Fibroblast of villous mesenchyme (primary cell): ENCODE measurements at places on chromosomes 12 and 14.
A peak's percentile ranks its signal among the peaks of the same experiment; 100 is the strongest.

DNA sequence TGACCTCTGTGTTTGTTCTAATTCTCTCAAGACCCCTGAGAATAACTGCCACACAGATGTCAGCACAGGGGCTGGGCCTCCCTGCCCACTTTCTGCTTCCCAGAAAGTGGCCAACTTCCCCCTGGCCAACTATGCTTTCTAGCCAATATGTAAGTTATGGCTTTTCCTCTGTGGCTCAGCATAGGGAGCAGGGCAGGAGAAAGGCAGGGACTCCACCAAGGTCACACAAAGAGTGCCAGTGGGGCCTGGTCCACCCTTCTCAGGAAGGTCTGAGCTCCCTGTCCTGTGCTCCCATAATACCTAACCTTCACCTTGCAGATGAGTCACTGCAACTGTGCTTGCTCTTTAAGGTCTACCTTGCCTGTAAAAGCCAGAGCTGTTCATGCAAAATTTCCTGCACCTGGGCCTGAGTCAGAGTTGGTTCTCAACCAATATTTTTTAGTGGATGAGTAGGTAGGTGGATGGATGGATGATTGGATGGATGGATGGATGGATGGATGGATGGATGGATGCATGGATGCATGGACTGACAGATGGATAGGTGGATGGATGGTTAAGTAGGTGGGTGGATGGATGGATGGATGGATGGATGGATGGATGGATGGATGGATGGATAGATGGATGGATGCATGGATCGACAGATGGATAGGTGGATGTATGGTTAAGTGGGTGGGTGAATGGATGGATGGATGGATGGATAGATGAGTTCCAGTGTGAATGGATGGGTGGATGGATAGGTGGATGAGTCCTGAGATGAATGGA lies 64.2 kb downstream of the DIO3 start:
- DNase-seq: no peak

DNA sequence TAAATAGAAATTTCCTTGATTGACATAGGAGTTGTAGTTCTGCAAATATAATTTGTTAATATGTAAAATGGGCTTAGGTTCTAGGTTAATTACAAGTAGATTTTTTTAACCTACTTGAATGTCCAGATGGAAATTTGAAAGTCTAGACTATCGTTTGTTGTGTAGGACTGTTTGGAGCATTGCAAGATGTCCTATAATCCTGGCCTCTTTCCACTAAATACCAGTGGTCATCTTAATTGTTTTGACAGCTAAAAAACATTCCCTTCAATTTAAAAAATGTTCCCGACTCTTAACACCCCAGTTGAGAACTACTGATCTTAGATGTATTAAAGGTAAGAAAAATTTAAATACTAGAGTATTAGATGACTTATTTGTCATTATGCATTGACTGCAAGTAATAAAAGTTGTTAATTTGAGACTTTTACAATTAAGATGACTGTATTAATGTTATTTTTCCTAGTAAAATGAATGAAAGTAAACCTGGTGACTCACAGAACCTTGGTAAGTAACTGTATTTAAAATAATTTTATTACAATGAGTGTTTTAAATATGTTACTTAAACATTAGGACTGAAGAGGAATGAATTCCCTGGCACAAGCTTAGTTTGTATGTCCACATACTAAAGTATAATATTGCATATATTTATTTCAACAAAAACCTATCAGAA lies 21.8 kb downstream of the G2E3 start:
- DNase-seq: peak; percentile 43

GRCh38 chr14:95327558-95328374 lies 8.1 kb upstream of the CLMN start:
- no peak for DNase-seq

DNA sequence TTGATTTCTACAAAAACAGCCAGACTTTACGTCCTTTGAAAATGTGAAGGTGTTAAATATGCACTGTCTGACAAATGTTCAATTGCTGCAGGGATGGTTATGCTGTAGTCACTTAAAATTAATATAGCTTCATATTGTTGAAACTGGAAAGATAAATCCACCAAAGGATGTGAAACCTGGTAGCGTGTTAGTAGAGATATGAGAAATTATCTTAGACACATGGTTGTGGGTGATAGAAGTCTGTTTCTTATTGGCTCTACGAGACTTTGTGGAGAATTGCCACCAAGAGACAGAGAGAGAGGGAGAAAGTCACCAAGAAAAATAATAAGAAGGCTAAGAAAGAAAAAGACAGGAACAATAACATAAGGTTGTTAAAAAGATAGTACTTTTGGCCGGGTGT lies 2.6 kb upstream of the CAPRIN2 start:
- no peak for DNase-seq

DNA sequence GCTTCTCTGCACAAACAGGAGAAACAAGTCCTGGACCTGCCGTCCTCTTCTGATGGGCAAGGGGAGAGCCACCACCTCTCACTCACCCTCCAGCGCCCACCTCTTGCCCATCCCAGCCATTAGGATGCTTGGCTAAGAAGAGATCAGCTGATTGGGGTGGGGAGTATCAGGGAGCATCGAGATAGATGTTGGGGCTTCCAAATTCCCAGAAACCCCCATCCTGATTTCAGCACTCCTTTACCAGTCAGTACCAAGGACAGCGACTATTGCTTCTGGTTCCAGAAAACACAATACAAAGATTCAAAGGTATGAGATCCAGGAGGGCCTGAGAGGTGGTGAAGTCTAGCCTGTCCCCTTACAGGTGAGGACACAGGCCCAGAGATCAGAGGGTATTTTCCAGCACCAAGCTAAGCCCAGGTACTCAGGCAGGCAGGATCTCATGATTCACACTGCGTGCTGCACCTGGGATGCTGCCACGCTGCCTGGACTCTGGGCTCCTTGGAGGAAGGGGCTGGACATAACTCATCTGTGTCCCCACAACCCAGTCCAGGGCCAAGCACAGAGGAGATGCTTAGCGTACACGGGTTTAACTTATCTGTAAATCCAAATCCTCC lies 76.6 kb downstream of the TUNAR start:
- no peak for DNase-seq

DNA sequence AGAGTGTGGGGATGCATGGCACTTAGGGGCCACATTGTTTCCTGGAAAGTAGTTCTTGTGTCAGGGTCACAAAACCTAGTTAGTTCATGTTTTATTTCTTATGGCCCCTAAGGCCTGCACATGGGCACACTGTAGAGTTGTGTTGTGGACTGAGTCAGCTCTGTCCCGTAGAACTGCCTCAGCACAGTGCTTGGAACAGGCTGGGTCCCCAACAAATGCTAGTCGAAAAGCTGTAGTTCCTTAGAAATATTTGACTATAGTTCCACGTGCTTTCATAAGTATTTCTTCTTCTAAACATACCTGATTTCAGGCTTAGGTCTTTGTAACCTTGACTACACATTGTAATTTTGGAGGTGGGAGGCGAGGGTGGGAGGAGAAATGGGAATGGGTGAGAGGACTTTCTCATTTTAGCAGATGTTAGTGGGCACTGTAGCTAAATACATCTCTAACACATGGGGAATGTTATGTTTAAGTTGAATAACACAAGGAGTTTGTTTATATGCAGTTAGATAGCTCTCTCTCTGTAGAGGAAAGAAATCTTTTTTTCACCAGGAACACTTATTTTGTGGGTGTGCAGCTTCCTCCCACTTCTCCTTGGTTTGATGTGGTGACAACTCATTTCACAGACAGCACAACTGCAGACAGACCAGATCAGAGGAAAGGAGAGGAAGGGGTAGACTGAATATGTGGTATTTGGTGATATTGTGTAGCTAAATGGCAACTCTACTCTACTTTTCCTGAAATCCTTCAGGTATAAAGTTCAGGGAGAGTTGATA lies 39.5 kb upstream of the DACT1 start:
- DNase-seq: no peak
